ENCODE measurements at places on chromosomes 1 and 21.

DNA sequence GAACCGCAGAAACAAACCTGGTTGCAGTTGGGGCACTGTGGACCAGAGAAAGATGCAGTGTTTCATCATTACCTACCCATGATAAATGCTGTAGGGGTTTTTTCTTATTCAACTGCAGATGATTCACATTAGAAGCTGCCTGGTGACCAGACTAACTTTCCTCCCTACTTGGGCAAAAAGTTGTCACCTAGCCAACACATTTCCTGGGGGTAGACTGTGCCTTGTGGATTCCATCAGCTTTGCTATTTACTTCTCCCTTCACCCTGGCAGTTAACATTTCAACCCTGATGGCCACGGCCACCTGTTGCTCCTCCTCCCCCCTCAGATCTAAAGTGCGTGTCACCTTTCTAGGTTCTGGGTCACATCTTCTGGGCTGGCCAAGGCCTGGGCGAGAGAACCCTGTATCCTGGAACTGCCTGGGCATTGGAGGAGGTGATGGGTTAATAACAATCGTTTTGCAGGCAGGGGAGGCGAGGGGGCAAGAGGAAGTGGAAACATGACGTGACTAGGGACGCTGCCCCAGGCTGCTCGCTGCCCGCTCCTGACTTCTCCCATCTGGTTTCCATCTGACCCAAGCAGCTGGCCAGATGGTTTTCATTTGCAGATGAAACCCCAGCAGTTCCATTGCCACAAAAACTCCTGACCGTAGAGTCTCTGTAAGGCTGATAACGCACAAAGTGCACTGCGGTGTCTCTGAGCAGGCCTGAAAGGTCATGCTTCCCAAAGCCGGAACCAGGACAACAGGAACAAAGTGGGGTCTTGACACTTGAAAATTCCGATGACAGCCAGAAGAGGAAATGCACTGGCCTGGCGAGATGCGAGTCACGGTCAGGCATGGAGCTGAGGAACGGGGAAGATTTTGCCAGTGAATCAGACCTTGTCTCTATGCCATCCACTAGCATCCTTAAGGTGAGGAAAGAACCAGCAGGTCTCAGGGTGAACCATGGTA is 36.6 kb downstream of the CAPZB start:
- DNase-seq = no peak

DNA sequence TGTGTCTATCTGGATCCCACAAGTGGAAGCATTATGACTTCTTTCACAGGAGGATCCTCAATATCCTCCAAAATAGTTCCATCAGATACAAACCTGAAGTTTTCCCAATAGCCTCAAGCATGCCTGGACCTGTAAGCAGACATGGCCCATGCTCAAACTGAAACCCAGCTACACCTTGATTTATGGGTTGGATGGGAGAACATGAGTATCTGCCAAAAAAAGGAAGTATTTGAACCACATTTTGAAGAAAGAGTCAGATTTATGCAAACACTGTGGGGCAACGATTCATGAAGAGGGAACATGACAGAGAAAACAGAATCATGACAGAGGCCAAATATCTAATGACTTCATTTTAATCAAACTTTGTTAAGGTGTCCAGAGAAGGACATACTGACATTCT is 351.0 kb upstream of the NFIA start:
- no peak for DNase-seq

GRCh38 chr1:145858238-145858900 is 512 bp downstream of the PIAS3 start:
- peak; percentile 46 for DNase-seq

DNA sequence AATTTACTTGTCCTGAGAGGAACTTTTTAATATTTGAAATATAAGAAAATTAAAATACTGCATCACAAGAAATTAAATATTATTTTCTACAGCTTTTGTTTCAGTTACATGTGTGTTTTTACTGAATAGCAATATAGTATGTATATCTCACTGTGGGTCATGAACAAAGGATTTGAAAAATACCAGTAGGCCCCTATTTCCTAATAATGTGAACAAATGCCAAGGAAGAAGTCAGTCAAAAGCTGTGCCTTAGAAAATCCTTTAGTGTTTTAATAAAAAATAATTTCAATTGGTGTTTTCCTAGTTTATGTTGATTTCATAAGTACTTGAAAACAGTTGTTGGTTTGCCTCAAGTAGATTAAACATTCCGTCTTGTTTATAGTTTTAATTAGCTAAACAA is 46.7 kb downstream of the SMYD3 start:
- DNase-seq = no peak

DNA sequence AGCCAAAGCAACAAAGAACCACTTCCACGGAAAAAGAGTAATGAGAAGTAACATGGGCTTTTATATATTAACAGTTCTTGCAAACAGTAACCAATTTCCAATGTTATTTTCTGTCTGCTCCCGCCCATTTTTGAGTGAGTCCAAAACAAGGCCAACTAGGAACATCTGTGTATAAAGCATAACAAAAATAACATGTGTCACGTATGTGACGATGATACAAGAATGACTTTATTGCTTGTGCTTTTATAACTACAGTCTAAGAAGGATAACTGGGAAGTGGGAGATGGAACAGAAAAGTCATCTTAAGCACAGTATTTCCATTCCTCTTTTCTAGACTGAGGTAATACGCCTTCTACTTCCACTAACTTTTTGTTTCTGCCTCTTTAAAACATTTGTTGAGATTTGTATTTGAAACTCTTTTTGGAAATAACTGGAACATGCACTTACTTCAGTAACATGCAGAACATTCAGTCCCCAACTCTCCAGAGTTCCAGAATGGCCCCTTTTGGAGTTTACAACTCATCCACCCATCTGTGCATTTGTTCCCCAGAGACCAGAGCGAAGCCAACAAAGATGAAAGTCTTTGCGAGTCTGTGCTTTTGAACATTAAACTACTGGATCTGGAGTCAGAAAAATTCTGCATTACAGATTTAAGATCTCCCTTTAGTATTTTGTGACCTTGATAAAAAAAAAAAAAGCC is 143.0 kb upstream of the ZRANB2 start:
- DNase-seq = no peak

GRCh38 chr1:58082596-58082995 is 463.9 kb downstream of the OMA1 start:
- no peak for DNase-seq

DNA sequence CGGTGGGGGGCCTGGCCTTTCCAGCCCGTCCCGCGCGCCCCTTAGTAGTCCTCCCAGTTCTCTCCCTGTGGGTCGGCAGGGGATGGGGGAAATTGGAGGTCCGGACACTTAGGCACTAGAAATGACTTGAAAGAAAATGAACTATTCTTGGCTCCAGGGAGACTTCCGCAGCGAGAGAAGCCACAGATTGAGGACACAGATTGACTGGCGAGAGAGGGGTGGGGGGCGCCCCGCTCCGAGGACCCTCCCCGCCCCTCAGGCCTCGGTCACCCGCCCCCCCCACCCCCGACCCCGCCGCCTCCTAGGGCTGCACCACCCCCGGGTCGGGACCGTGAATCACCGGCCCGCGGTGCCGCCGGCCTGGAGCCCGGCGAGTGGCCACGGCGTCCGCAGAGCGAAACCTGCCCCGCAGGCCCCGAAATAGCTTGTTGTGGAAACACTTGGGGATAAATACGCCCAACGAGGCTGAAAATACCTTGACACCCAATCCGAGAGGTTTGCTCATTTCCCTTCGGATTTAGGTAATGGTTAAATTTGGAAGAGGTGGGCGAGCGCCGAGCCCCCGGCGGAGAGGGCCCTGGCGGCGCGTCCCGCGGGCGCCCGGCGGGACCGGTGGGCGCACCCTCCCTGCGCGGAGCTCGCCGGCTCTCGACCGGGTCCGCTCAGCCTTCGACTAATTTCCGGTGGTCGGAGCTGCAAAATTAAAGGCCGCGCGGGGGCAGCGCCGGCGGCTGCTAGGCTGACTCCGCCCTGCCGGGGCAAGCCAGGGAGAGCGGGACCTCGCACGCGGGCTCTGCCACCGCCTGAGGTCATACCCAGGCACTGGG is at the start of gene GFI1:
TSS of gene GFI1 (minus strand) at position 675 of the 827 bp plus-strand sequence. CDS start 3,438 bp downstream, outside the sequence.
- no peak for DNase-seq

- no peak for DNase-seq
Measured at GRCh38 chr1:45304311-45305081, 22.2 kb upstream of the HPDL start.

DNA sequence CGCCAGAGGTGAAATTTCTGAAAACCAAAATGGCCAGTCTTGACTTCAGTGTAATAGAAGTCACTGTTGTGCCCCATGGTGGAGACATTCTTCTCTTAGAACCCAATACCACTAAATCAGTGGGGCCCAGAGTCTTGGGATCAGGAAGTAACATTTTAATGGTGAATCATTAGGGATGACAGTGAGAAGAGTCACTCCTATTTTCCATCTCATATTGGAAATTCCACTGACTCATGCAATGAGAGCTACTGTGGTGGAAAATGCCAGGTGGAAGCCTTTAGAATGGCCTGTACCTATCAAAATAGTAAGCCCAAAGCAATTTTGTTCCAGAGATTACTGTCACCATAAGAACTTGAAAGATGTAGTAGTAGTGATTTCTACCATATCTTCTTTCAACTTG is 20.6 kb upstream of the PPM1J start:
- DNase-seq = no peak

DNA sequence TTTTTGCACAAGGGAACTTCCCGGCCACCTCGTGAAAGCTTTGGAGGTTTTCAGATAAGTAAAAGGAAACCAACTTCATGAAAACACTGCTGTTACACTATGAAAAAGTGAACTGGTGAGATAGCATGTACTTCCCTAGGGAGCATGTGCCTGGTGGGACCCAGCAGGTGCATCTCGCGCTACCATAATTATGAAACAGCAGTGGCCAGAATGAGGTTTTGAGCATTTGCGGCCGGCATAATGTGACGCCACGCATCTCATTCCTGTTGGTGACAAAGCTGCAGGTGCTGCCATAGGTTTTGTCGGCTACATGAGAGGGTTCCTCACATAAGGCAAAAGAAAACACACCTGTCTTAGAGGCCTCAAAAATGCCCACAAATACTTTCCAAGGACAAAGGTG is 1.7 kb downstream of the KRTAP10-3 start:
- DNase-seq = peak; percentile 57

- no peak for DNase-seq
Measured at GRCh38 chr1:78229344-78229743, 183.6 kb downstream of the GIPC2 start.

DNA sequence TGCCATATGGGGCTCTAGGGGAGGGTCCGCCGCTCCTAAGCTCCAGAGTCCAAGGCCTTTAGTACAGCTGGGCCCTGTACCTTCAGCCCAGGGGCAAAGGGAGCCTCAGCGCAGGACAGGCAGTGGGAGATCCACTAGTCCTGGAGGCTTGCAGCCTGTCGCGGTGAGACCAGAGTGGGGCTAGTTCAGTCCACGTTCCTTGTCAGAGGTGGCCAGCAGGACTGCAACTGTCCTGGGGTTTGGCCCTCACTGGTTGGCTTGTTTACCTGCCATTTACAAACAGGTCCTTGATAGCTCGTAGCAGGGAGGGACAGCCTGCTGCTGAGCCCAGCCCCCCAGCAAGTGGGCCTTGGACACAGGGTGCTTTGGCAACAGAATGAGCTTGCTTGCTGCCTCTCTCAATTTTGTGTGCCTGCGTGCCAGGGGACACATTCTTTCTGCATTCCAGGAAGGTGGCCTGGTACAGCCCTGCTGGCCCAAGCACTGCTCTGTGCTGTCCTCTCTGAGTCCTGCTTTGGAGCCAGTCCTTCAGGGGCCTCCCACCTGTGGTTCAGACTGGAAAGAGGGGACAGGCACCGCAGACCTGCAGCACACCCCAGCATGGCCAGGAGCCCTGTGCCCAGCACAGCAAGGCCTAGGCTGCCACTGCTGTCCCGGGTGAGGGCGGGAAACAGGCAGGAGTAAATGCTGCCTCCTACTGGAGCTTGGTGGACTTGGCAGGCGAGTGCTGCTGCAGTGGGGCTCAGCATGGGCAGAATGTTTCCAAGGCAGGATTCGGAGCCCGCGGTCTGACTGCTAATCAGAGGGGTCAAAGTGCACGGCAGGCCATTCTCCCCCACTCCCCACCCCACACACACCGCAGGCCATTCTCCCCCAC is 15.2 kb downstream of the H6PD start:
- no peak for DNase-seq

DNA sequence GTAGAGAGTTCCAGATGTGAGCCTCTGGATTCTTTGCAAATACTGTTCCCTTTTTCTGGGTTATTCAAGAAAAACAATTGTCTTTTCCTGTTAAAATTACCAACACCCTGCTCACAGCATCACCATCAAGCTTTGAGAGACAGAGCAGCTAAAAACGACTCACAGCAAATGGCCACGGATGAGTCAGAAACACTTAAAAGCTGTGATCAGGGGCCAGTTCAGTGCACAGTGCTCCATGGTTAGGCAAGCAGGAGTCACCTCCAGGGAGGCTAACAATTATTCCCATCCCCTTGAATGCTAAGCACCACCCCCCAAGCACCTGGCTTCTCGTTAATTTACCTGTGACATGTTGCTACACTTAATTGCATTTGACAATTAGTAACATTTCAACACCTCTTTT is 128.4 kb upstream of the CAMK1G start:
- peak; percentile 67 for DNase-seq

DNA sequence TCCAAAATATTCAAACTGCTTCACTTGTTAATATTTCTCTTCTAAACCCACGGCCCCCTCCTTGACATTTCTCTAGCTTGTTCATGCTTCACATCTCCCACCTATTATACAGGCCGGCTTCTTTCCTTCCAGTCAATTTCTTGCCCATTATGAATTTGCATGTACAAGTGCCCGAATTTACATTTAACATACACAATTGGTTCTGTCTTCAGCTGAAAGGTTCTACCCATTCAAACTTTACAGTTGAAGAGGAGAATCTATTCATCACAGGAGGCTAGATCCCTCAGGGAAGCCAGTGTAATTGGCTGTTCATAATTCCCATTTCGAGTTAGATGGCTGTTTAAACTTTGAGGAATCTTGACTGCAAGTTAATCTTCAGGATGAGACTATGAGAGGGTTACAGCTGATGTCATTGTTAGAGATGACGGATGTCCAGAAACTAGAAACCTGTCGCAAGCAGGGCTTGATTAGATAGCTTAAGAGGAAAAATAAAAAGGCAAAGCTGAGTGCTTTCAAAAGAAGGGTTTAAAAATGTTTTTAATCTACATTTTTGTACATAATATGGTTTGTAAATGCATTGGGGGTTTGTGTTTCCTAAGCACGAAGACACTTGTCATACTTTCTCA is 157.0 kb downstream of the ADSS2 start:
- no peak for DNase-seq

GRCh38 chr1:182802006-182802803 is 12.6 kb downstream of the NPL start:
- no peak for DNase-seq

- no peak for DNase-seq
Measured at GRCh38 chr21:44757731-44758130, 43.9 kb downstream of the UBE2G2 start.

All from COR-L47 (cell line).